ENCODE measurements at places on chromosomes 2 and 18.

- no peak for DNase-seq
Observed at GRCh38 chr18:48551100-48551499, 12.3 kb downstream of the CTIF start.

DNA sequence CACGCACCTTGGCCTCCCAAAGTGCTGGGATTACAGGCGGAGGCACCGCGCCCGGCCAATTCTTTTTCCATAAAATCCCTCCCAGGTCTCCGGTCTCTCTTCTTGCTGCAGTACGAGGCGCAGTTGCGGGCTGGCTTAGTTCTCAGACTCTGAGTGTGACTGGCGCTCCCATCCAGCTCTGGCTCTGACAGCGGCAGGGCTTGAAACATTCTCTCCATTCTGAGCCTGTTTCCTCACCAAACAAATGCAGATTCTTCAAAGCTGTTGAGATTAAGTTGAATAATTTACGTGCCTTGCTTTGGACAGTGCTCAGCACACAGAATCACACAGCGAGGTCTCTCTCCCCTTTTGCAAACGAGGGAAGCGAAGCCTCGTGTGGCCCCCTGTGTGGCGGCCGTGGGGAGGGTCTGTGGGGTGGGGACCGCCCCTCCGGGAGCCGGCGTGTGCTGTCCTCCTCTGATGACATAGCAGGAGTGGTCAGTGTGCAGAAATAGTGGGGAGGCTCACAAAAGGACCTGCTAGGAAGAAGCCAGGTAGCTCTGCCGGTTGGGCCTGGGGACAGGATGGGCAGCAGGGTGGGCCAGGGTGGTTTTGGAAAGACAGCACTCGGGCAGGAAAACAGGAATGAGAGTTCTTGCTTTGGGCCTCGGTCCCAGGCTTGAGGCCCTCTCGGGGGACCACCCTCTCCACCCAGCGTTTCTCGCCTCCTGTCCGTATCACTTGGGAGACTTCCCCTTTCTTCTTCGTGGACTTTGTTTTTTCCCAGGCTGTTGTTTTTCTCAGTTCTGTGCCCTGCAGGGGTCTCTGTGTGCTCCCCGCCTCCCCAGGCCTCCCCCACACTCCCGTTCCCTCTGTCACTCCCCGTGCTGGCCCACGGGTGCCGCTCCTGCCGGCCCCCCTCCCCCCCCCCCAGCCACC lies 75.0 kb downstream of the KCNG2 start:
- DNase-seq, result no peak

DNA sequence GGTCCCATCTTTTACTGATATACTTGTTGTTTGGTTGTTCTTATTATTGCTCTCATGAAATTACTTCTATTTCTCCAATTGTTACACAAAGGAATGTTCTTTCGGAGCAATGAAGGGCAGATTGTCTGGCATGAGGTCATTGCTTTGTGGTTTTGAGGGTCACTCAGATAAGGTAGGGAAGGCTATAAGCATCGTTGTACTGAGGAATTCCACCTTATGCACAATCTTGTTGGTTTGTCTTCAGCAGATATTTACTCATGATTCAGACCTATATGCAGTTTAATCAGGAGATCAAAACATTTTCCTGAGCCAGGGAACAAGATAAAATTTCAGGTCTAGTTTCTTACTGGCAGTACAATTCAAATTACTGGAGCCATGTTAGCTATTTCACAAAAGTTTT lies 163.0 kb upstream of the SPHKAP start:
- no peak for DNase-seq

DNA sequence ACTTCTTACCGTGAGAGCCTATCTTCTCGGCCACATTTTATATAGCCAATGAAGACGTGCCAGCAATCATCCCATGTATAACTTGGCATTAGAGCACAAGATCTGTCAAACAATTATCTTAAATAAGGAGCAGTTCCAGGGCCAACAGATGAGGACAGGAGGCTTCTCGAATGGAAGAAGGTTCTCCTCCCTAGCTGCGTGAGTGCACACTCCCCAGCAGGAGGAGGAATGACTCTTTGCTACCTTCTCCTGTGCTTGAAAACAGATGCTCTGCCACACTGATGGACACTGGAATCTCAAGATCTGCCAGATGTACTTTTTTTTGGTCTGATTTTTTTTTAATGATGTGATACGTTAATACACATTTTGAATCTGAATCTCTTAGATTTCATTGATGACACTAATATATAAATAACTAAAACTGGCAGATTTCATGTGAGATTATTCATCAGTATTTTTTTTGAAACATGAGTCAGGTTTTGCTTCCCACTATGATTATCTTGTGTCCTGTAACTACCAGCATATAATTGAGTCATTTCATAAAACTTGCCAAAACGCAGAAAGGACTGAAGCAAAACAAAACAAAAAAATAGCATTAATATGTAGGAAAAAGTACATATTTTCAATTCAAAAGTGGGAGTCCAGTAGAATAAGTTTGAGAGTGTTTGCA lies 626 bp upstream of the VIT start:
- DNase-seq, result no peak

GRCh38 chr2:24009680-24010476 lies at the start of gene MFSD2B:
Gene MFSD2B (plus strand): TSS chr2:24010085. CDS start chr2:24010097, 12 bp downstream.
- DNase-seq, result no peak

GRCh38 chr2:140654565-140654964 lies 1476.3 kb downstream of the LRP1B start:
- DNase-seq, result no peak

- no peak for DNase-seq
Observed at GRCh38 chr2:15665943-15666460, 74.3 kb downstream of the DDX1 start.

- no peak for DNase-seq
Observed at GRCh38 chr2:192500550-192501200, 305.9 kb upstream of the TMEFF2 start.

- no peak for DNase-seq
Observed at GRCh38 chr2:2926009-2926857, 451.4 kb downstream of the EIPR1 start.

GRCh38 chr2:213959589-213959988 lies 451.3 kb upstream of the VWC2L start:
- no peak for DNase-seq

DNA sequence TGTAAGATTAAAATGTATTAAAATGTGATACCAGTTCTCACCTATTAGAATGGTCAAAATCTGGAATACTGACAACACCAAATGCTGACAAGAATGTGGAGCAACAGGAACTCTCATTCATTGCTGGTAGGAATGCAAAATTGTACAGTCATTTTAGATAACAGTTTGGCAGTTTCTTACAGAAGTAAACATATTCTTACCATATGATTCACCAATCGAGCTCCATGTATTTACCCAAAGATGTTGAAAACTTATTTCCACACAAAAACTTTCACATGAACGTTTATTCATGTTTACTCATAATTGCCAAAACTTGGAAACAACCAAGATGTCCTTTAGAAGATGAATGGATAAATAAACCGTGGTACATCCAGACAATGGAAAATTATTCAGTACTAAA lies 1193.5 kb upstream of the ACVR2A start:
- DNase-seq, result no peak

GRCh38 chr2:25566094-25566493 lies 107.3 kb downstream of the DTNB start:
- no peak for DNase-seq

GRCh38 chr2:128370468-128371247 lies 52.0 kb upstream of the HS6ST1 start:
- DNase-seq, result no peak

GRCh38 chr2:194363295-194363694 lies 1293.7 kb upstream of the SLC39A10 start:
- no peak for DNase-seq

- no peak for DNase-seq
Observed at GRCh38 chr2:104599787-104600510, 254.0 kb upstream of the POU3F3 start.

GRCh38 chr2:146981921-146982320 lies 862.9 kb upstream of the ACVR2A start:
- DNase-seq, result no peak

- no peak for DNase-seq
Observed at GRCh38 chr2:111071600-111072171, 49.0 kb upstream of the BCL2L11 start.

DNA sequence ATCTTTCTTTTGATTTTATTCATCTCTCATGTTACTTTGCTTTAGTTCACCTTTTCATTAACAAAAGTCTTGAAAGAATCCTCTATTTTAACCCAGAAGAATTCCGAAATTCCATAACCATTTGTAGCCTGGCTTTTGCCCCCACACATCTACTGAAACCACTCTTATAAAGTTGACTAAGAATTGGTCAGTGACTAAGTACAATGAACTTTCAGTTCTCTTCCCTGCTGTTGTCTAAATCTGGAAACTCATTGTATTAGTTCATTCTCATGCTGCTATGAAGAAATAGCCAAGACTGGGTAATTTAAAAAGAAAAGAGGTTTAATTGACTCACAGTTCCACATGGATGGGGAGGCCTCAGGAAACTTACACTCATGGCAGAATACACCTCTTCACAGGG lies 49.9 kb upstream of the PNPT1 start:
- DNase-seq, result no peak

DNA sequence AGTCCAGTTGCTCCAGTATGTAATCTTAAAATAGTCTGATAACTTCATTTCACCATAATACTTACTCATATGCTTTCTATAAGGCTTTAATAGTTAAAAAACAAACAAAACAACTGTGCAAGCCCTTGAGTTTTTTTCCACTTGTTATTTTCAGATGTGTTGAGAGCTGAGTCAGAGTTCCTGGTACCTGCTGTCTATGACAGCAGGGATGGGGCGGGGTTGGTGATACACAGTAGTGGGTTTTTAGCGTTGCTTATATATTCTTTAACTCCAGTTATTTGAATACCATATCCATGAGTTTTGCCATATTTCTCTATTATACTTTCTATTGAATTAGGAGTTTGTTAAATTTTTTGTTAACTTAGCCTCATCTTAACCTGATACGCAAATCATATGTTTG lies 5.0 kb downstream of the NAPG start:
- no peak for DNase-seq

- DNase-seq, result no peak
Observed at GRCh38 chr18:27428120-27428519, 243.0 kb upstream of the CHST9 start.

DNA sequence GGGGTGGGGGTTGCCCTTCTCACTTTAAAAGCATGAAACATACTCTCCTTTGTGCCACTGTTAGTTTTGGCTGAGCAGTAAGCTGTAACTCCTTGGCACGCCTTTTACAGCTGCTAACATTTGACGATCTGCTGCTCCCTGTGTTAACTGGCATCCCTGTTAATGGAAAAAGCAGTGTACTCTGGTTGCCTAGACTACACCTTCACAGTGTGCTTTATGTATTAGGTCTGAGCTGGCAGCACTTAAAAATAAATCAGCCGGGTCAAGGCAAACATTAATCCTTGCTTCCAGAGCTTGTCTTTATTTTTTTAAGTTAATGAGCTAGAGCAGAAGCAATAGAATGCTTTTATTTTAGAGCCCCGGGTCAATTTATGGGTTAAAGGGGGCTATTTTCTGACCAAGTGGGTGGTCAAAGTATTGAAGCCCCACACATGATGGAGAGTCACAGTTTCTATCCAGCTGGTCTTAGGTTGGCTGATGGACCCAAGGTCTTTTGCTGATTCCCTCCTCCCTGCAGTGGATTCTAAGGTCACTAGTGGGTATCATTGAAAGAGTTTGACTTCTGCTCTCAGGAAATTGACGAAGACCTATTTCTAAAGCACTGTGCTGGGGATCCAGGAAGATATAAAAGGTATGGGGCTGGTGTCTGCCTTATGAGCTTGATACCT lies 54.5 kb downstream of the CFAP221 start:
- peak; percentile 86 for DNase-seq

GRCh38 chr2:55965966-55966365 lies 42.4 kb upstream of the EFEMP1 start:
- DNase-seq, result no peak

DNA sequence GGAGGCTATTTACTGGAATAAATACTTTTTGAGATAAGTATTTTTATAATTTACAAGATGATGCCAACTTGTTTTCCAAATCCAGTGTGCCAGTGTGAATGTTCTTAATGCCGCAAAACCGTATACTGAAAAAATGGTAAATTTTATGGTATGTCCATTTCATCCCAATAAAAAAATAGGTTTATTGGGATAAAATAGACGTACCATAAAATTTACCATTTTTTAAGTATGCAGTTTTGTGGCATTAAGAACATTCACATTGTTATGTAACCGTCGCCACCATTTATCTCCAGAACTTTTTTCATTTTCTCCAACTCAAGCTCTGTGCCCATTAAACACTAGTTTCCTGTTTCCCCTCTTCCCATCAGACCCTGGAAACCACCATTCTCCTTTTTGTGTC lies 167.9 kb downstream of the PARD3B start:
- DNase-seq, result no peak

- DNase-seq, result no peak
Observed at GRCh38 chr2:227860221-227860641, 11.2 kb upstream of the DAW1 start.

- DNase-seq, result no peak
Observed at GRCh38 chr2:108787216-108787541, 608 bp downstream of the CCDC138 start.

GRCh38 chr2:115650827-115651226 lies 1208.4 kb downstream of the DPP10 start:
- DNase-seq, result no peak

GRCh38 chr18:33424266-33424946 lies 16.1 kb downstream of the CCDC178 start:
- no peak for DNase-seq

- DNase-seq, result no peak
Observed at GRCh38 chr2:210623506-210623905, 67.1 kb downstream of the CPS1 start.

DNA sequence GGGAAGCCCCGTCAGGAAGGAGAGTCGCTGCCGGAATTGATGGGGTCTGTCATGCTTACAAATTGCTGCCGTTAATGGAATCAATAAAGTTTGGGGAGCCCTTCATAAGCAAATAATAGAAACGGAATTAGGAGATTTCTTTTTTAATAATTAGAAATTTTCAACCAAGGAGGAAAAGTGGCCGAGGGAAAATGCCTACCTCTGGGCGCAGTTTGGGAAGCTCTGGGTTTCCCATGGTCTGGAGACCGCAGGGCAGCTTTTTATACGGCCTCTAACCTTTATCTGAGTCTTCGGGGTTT lies 1.3 kb downstream of the EVX2 start:
- no peak for DNase-seq

DNA sequence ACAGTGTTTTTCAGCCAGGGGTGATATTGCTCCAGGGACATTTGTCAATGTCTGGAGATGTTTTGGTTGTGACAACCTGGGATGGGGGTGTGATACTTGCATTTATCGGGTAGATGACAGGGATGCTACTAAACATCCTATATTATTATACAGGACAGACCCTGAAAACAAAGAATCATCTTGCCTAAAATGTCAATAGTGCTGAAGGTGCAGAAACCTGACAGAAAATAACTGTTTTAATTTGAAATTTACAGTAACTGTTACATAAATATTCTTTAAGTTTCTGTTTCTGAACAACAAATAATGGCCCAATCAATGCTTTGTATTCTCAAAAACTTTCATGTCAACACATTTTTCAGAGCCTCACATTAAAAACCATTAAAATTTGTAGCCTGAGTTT lies 2.0 kb downstream of the IL36A start:
- DNase-seq, result no peak

DNA sequence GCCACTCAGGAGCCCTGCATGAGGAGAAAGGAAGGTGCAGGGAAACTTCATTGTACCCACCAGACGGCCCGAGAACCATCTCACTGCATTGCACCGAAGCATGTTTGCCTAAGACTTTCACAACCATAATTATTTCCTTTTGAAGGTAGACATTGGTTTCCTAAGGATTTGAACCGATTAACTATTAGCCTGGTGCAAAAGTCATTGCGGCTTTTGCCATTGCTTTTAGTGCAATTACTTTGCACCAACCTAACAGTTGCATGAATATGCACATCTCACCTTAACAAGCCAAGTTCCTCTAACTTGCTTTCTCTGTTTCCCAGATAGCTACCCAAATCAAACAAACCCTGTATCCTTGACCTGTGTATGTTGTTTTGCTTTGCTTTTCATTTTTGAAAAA lies 516.3 kb upstream of the ID2 start:
- no peak for DNase-seq
